Mammary epithelial cell (primary cell): ENCODE measurements at places on chromosomes 1 and 21.

GRCh38 chr1:14648896-14649855 is 50.7 kb downstream of the KAZN start:
- DNase-seq, result no peak

DNA sequence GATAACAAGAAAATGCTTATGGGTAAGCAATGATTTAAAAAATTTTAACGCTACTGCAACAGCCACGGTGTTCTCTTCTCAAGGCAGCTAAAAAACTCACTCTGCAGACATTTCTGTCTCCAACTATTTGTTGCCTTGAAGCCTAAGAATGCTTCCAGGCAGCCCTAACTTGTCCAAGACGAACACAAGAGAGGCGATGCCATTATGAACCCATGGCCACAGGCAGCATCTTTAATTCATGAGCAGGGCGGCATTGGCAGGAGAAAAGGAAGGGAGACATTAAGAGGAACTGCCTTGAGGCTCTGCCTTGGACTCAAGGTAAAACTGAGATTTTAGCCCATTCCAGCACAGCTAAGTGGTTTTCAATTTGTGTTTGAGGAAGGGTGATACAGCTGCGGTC is 67.5 kb downstream of the KCND3 start:
- DNase-seq, result no peak

GRCh38 chr1:71435951-71436350 is 355.1 kb upstream of the ZRANB2 start:
- DNase-seq, result no peak

GRCh38 chr1:79398501-79398900 is 392.0 kb upstream of the ADGRL4 start:
- DNase-seq, result no peak

- no peak for DNase-seq
These were observed 337.4 kb downstream of the SRGAP2C start for GRCh38 chr1:121522061-121522759.

DNA sequence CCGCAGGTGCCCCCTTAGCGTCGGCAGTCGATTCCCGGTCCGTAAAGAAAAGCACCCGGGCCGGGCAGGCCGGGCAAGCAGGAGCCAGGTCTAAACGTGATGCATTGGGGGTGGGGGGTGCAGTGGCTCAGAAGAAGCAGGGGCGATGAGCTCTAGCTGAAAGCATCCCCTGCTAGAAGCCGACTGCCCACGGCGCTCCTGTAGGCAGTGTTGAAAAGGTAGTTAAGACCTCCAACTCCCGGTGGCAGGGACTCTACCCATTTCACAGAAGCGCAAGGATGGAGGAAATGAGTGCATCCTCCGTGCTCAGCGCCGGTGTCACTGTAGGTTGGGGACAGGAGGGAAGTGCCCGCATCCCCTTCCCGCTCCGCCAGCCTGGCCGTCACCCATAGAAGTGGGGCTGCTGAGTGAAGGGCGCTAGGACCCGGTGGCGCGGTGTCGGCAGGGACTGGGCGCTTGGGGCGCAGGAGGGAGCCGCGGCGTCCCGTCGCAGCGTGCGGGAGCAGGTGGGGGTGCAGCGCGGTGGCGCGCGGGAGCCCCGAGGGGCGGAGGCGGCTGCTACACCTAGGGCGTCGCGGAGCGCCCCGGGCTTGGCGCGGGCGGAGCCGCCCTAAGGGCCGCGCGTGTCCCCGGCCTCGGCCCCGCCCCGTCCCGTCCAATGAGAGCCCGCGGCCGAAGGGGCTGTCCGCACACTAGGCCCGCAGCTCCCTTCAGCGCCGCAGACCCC is at the start of gene WNT2B:
WNT2B (plus strand) TSS at position 688 of the 727 bp plus-strand sequence. CDS start 298 bp downstream, outside the sequence.
- DNase-seq, result peak; percentile 12

DNA sequence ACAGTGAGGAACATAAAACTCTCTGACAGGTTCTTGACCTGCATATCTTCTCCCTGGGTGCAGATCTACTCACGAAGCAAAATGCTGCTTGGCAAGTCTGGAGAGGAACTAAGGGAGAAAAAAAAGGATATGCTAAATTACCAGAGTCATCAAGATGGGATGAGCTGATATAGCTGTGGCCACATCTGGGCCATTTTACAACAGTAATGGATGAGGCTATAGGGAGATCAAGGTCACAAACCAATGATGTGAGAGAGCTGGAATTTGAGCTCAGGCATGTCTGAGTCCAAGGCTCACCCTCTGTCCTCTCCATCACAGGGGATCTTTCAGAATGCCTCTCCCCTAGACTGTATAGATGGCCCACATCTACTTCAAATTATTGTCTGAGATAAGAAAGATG is 26.2 kb downstream of the ZMYND12 start:
- no peak for DNase-seq

DNA sequence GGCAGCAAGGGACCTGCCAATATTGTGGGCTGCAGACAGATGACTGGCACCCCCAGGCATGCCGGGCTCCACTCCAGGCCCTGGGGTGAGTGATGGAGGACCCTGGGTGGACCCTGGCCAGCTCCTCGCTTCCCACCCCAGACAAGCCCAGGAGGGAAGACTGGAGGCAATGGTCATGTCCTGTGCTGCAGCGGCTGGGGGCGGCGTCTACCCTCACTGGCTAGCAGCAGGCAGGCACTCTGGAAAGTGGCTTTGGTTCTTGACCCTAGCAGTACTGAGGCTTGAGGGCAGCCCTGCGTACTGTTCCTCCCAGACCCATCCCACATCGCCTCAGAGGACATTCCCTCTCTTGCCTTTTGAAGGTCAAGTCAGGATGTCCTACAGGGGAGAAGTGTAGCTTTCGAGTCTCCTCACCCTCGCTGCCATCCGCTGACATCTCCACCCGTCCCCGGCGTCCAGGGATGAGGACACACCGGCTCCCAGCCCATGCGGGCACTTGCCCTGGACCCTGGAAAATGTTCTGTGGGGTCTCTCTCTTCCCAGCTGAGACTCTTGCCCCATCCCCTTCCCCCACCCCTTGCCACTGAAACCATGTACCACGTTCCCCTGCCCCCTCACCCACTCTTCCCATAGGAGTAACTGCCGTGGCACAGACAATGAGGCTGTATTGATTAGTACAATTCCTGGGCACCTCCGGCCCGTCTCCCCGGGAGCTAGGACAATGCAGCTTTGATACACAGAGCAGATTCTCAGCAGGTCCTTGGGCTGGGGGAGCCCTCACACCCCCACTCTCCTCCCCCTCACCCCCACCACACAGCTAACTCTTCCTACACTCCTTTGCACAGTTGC is 15.0 kb downstream of the SLC6A9 start:
- no peak for DNase-seq

DNA sequence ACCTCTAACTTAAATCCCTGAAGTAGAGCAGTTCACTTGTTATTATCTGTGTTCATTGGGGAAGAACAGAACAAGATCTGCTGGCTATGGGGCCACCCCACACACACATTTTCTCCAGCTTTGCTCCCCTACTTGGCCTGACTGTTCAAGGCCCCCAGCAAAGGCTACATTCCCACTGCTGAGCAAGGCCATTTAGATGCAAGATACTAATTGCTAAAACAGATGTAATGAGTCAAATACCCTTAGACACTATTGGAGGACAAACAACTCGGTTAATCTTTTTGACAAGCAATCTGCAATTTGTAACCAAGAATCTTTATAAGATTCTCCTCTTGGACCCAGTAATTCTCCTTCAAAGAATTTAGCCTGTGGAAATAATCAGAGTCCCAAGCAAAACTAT is 67.7 kb downstream of the NAV1 start:
- DNase-seq, result no peak

- no peak for DNase-seq
These were observed 30.2 kb upstream of the C1orf105 start for GRCh38 chr1:172390301-172390682.

DNA sequence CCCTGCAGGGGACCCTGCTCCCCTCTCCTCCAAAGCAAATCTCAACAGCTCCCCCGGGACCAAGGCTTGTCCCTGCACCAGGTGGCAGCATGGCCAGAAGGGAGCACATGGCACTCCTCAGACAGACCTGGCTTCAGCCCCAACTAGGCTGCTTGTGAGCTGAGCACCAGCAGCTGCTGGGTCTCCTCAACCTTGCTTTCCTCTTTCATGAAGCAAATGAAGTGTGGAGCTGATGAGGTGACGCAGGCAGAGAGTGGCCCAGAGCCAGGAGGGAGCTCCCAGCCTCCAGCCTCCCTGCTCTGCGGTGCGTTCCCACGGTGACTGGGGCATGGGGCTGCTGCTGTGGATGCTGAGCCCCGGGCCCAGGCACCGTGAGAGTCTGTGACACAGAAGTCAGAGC is 34.0 kb downstream of the MEGF6 start:
- no peak for DNase-seq

GRCh38 chr1:44089371-44090048 is 29.1 kb upstream of the KLF17 start:
- DNase-seq, result no peak

DNA sequence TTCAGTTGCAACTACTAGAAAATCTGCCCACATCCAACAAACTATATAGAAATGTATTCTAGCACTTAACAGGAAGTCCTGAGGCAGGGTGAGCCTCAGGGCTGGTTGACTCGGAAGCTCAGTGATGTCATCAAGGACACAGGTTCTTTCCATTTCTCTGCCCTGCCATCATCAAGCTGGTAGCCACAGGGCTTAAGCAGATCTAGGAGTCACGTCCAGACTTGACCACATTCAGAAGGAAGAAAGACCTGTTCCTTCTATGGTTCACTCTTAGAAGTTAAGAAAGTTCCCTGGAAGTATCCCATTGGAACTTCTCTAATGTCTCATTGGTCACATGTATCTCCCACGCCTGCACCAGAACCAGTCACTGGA is 438.1 kb downstream of the PRDM2 start:
- DNase-seq, result peak; percentile 99

DNA sequence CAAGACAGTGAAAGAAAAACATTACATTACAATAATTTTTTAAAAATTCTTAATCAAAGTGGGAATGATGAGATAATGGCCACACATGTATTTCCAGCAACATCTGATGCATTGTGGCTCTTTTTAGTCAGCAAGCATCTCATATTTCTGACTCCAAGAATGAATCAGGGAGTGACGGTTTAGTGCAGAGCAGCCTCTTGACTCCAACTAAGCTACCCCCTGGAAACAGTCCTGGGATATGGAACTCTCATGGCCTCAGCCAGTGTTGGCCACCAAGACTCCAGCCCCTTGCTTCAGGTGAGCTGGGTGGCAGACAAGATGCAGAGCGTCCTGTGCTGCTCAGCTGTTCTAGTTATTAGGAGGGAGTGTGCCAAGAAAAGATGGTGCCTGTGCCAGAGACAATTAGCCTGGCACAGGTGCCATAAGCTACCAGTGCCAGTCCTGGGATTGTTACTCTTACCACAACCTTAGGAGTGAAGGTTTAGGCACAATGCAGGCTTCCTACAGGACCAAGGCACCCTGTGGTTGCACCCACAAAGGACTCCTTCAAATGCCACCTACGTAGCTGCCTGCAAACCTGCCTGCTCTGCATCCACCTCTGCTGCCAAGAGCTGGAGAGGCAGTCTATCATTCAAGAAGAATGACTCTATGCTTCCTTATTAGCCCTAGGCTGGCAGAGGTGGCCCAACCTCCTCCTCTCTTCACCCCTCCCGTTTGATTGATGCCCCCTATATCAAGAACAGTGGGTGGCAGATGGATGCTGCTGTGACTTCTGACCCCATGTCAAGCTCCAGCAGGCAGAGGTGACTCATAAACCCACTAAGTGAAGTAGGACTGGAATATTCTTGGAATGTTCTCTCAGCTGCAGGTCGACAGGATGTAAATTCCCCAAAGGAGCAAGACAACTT is 6.0 kb upstream of the SEC16B start:
- peak; percentile 70 for DNase-seq

GRCh38 chr1:58687516-58687915 is 12.3 kb downstream of the MYSM1 start:
- no peak for DNase-seq

- no peak for DNase-seq
These were observed 29.2 kb downstream of the OLFML3 start for GRCh38 chr1:114008480-114008941.

DNA sequence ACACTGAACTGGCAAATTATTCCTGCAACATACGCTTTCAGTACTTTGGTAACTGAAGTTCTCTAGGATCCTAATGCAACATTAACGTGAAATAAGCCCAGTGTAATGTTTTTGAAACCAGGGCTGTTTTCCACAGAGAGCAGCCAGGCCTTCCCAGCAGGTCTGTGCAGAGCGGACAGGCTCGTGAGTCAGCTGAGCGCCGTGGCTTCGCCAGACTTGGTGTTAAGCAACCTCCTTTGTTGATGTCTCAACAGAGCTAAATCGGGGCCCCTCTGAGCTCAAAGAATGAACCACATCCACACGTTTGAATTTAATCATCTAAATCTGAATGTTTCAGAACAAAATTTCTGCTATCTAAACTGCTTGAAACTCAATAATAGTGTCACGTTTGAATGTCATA is 181.8 kb upstream of the FMN2 start:
- DNase-seq, result no peak

GRCh38 chr1:202170726-202171125 is 10.3 kb upstream of the PTPN7 start:
- no peak for DNase-seq

DNA sequence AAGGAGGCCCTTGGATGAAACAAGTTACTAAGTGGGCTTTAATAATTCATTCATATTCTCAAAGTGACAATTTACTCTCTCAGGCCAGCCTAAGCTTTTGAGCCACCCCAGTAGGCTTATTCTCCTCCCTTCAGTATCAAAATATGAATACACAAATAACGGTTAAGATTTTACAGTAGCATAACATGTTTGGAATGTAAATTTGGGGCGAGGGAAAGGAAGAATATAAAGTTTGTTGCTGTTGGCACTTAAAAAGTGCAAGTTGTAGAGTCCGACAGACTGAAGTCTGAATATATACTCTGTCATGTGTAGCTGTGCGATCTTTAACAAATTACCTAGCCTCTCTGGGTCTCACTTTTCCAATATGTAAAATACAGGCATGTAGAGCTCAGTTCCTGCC is 22.6 kb upstream of the MYSM1 start:
- no peak for DNase-seq

DNA sequence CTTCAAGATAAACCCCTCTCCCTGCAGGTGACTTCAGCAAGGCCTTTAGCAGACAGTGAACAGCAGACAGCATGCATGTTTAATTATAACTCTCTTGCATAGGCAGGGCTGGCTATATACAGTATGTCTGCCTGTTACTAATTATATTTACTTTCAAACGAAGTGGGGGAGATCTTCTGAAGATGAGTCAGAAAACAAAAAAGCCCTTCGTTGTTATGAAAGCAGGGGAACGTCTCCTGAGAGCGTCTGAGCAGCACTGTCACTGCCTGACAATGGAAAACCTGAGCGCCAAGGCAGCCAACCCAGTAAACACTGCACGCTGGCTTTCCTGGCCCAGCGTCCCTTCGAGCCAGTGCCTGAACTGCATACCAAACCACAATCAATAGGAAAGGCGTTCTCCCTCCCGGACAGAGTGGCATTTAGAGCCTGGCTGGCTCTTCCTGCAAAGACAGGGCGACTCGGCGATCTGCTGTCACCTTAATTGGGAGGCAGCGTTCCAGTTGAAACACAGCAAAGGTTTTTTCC is 54.1 kb downstream of the TOMM20 start:
- peak; percentile 73 for DNase-seq

GRCh38 chr1:116330342-116330652 is 42.7 kb upstream of the ATP1A1 start:
- no peak for DNase-seq

GRCh38 chr1:182304627-182305026 is 87.0 kb downstream of the GLUL start:
- DNase-seq, result no peak
